ENCODE measurements at places on chromosomes 6 and 20. TPM values are rescaled to one million over a fixed set of nuclear protein-coding genes. Genes with fewer than 3 reads are reported as not detected.

DNA sequence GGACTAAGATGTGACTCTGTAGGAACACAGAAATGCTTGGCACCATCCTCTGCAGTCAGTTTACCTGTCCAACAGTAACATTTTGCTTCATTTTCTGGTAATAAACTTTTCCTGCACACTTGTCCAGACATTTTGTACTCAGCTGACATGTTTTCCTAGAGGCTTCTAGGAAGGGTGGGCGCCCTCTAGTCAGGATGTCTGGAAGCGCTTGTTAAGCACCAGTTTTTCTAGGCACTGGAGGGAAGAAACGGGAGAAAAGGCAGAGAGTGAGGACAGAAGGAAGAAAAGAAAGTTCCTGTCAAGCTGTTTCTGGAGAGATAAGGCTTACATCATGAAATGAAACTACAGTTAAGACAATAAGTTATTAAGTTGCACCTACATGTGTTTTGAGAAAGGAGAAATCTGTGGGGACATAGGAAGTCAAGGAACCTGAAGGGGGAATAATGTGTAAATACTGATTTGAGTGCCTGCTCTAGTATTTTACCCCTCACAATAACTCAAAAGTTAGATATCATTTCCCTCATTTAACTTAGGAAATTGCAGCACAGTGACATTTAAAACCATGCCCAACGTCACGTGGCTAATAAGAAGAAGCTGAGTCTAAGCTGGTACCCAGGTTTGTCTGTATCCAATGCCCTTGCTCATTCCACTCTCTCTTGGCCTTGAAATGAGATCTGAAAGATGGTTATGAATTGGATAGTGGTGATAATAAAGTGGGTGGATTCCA is 42.7 kb upstream of the TNFRSF21 start:
- DNase-seq: no peak

DNA sequence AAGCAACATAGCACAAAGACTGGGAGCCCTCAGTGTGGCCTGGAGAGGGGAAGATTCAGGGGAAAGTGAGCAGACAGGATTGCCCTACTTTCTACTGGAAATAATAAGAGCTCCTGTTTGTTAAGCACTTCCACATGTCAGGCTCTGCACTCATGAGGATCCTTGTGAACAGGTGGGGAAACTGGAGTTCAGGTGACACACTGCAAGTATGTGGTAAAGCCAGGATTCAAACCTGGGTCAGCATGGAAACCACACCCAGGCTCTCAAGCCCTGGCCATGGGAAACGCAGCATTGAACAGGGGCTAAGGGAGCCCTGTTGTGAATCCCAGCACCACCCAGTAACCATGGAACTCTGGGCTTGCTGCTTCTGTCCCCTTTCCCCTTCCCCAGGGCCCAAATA is 42.8 kb upstream of the ID1 start:
- DNase-seq: no peak

DNA sequence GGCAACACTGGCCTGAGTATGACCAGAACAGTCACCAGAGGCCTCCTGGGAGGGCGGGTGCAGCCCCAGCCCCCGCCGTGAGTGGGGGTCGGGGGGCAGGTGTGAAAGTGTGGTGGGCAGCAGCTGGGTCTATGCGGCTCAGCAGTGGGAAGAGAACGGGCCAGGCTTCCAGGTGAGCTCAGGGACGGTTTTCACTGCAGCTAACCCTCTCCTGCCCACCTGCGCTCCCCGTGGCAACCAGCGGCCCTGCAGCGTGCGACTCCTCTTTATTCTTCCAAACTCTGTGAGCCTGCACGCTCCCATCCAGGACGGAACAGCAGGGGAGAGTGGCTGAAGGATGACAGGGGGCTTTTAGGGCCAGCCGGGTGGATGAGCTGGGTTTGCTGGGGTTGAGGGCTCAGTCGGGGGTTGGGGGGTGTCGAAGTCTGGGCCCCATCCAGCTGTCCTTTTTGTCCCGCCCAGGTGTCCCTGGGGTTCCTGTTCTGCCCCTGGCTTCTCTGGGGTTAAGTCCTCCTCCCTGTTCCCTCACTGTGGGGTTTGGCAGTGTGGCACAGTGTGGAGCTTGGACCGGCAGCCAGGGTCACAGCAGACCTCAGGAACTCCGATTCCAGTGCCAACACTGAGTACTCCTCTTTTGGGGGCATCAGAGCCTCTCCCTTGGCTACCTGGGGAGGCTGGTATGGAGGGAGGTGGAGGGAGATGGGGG is 859 bp upstream of the BIRC7 start:
- DNase-seq: no peak

- no peak for DNase-seq
Measured at GRCh38 chr6:111565326-111566221, 40.1 kb downstream of the TRAF3IP2 start.

DNA sequence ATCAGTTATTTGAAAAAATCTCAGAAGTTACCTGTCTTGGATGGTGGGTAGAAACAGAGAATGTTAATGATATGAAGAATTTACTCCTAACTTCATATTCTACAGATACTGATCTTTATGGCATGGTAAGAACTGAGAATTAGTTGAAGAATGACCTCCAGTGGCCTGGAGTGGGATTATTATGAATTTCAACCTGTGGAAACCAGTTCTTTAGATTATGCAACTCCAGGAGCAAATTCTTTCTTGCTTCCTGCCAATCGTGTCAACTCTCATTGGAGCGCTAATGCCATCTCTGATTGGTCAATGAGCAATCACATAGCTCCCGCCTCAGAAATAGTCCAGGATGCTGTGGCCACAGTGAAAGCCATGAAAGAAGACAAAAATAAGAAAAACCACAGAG is 40.6 kb downstream of the LYRM2 start:
- no peak for DNase-seq

GRCh38 chr6:48754641-48755040 is 643.6 kb upstream of the PTCHD4 start:
- DNase-seq: no peak

DNA sequence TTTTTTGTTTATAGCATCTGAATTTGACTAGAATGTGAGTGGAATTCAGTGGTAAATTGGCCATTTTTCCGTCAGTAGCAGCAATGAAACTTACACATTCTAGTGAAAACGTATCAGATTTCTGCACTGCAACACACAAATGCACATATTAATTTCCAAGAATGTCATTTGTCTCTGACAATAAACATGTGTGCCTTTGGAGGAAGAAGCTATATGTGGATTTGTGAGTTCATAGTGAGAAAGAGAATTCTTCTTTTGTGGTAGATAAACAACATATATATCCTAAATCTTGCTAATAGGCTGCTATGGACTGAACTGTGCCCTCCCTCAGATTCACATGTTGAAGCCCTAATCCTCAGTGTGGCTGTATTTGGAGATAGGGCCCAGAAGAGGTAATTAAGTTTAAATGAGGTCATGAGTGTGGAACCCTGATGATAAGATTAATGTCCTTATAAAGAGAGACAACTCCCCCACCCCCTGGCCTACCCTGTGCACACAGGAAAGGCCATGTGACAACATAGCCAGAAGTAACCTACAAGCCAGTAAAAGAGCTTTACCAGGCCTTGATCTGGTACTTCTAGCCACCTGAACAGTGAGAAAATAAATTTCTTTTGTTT is 200.2 kb upstream of the EYA4 start:
- DNase-seq: no peak

- no peak for DNase-seq
Measured at GRCh38 chr20:43751167-43752050, 24.6 kb upstream of the GTSF1L start.

- no peak for DNase-seq
Measured at GRCh38 chr6:28648878-28649375, 123.2 kb downstream of the GPX5 start.

DNA sequence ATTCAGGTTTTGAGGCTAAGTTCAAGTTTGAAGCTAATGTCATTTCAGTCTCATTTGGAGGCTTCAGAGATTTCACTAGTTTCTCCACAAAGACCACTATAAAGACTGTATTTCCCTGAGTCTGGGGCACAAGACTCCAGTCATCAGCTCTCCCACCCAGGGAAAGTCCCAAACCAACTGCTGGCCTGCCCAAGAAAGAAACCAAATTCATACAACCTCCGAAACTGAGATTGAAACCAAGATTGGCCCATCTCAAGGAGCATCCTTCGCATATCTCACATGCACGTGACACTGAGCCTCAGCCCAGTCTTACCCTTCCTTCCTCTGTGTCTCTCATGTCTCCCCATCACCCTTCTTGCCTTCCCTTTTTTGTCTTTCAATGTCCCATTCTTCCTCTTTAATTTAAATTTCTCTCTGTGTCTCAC is 3.5 kb upstream of the LTA start:
- no peak for DNase-seq

- no peak for DNase-seq
Measured at GRCh38 chr6:160028487-160029275, 59.8 kb downstream of the IGF2R start.

GRCh38 chr6:102458990-102459389 is 1065.5 kb downstream of the GRIK2 start:
- DNase-seq: no peak

DNA sequence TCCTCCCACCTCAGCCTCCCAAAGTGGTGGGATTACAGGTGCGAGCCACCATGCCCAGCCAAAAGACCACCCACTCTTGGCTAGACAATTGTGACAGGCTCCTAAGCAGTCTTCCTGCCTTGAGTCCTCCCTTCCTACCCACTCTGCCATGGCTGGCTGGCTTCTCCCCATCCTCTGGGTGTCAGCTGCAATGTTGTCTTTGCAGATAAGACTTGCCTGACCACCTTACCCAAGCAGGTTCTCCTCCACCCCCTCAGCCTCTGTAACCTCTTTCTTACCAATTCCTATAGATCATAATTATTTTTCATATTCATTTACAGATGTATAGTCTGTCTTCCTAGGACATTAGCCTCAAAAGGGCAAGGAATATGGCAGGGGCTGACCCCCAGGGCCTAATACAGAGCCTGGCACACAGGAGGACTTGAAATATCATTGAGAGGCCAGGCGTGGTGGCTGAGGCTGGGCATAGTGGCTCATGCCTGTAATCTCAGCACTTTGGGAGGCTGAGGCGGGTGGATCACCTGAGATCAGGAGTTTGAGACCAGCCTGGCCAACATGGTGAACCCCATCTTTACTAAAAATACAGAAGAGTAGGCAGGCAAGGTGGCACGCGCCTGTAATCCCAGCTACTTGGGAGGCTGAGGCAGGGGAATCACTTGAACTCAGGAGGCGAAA is 28.7 kb upstream of the SPAG4 start:
- DNase-seq: no peak

GRCh38 chr6:11447265-11447664 is 90.3 kb upstream of the TMEM170B start:
- DNase-seq: no peak

GRCh38 chr6:103122766-103123601 is 1729.5 kb downstream of the GRIK2 start:
- peak; percentile 58 for DNase-seq

DNA sequence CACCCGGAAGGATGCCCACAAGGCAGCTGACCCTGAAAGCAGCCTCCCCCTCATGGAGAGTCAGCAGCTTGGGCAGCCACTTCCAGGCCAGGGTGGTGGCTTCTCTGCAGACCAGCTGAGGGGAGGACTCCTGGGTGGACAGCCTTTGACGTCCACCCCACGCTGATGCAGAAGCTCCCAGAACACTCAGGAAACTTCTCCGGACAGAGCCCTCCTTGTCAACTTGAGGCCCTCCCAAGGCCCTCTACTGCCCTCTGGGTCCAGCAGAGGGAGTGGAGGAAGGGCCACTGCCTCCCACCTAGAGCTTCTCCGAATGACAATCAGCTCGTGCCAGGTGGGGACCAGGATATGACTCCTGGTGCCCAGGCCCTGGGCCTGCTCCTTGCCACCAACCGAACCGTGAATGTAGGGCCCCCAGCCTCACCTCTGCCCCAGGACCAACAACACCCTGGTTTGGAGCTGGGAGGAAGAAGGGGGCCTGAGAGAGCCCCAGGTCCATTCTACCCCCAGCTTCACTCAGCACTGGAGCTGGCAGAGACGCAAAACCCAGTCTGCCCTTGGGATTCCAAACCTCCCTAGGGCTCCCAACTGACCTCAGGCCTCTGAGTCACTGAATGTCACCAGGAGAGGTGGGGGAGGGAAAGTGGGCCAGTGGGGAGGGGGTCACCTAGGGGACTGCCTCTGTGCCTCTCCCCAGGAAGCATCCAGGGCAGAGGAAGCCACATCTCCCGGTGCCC is 10.9 kb upstream of the SLC22A7 start:
- DNase-seq: no peak

GRCh38 chr6:43985329-43985728 is 141.9 kb downstream of the MRPL14 start:
- no peak for DNase-seq

- DNase-seq: no peak
Measured at GRCh38 chr6:36145495-36145894, 15.2 kb downstream of the MAPK13 start.

DNA sequence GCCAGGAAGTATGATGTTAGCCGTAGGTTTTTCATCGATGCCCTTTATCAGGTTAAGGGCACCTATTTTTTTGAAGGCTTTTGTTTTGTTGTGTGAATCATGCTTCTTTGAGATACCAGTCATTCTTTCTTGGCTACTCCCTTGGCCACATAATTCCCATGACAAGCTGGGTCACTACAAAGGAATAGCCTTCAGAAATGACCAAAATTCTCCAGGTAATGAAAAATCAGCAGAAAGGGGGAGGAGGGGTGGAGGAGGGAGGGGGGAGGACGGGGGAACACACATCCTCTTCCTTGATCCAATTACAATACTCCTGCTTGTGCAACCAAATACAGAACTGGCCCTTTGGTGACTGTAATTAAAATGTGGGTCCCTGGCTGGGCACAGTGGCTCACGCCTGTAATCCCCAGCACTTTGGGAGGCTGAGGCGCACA is 21.7 kb upstream of the TGM2 start:
- no peak for DNase-seq

DNA sequence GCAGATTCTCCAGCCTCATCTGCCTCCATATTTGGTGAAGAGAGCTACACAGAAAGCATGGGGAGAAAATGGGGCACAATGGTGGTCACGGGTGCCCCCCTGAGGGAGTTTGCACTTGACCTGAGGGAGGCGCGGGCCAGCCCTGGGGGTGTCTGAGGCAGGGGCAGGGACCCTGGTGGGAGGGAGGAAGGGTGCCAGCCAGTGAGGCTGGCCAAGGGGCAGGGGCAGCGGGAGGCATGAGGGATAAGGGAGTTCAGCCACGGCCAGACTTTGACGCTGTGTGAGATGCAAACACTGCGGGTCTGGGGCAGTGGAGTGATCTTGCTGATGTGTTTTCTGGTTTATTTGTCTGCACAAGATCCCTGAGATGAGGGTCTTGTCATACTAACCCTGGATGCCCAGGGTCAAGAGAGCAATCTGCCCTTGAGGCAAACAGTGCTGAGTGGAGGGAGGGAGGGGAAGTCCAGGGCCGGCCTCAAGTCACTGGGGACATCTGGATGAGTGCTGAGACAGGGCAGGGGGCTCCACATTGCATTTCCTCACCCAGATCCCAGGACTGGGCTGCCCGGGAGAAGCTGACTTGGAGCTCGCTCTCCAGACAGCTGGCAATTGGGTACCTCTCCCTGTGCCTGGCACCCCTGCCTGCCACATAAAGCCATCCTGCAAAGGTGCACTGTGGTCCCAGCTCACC is 8.8 kb upstream of the PCMTD2 start:
- DNase-seq: no peak

GRCh38 chr6:53244958-53245357 is 96.3 kb upstream of the GCM1 start:
- DNase-seq: no peak

PCED1A gene
- 52.9 TPM for polyA plus RNA-seq

CCN5 gene
- polyA plus RNA-seq: 0.34 TPM

DEFB119 gene
- polyA plus RNA-seq: not detected

HLA-DQA1 gene
- polyA plus RNA-seq: 3.9 TPM

PRSS35 gene
- polyA plus RNA-seq: 55.3 TPM

CRISP2 gene
- polyA plus RNA-seq: not detected

MCCD1 gene
- 15.4 TPM for polyA plus RNA-seq

OR2B6 gene
- polyA plus RNA-seq: not detected

ULBP3 gene
- polyA plus RNA-seq: 7.9 TPM

HLA-DMB gene
- polyA plus RNA-seq: 70.2 TPM

Measured in left renal cortex interstitium (tissue), 4 donors.